ENCODE measurements at places on chromosomes 11 and 22.

GRCh38 chr11:88188251-88188931, 13.1 kb upstream of the RAB38 start:
- DNase-seq: no peak

- no peak for DNase-seq
Observed at GRCh38 chr11:5232176-5232575, 2.1 kb downstream of the HBD start.

DNA sequence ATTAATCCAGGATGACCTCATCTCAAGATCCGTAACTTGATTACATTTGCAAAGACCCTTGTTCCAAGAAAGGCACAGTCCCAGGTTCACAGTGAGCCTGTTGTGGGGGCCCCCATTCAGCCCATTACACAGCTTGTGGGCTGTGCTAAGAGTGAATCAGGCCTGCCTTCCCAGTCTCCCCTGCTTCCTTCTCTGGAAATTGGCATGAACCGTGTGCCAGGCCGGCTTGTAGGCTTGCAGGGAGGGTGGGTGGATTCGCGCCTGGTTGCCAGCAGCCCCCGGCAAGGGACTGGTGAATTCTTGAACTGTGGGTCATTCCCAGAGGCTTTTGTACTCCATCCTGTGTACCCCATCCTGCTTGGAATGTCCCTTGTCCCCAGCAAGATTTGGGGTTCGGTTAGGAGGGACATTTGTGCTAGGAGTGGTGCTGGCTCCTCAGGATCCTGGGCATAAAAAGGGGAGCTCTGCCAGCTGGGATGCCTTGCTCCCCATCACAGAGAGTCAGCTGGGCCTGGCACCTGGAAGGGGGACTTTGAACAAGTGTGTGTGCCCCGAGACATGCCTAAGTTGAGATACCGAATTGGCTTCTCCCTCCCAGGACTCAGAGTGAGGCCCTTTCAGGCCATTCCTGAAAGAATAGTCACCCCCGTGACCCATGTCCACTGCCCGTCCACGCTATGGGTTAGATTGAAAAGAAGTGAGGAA, 818.2 kb downstream of the BRD1 start:
- DNase-seq: no peak

GRCh38 chr11:27095059-27095458, 54.4 kb downstream of the BBOX1 start:
- no peak for DNase-seq

GRCh38 chr22:41305646-41306045, 4.3 kb downstream of the ZC3H7B start:
- no peak for DNase-seq

DNA sequence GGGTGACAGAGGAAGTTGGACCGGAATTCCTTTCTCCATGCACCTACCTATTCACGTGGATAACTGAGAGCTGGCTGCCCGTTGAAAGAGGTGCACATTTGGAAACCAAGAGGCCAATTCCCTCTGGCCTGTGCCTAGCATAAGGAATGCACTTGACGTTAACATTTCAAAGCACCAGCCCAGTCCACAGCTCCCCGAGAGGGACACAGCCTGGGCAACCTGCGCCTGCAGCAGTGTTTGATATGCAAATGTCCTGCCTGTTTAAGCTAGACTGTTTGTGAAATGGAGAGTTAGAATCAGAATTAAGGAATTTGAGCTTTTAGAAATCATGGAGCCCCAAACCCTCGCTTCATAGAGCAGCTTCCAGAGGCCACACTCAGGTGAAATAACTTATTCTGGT, 126.1 kb downstream of the DSCAML1 start:
- DNase-seq: no peak

DNA sequence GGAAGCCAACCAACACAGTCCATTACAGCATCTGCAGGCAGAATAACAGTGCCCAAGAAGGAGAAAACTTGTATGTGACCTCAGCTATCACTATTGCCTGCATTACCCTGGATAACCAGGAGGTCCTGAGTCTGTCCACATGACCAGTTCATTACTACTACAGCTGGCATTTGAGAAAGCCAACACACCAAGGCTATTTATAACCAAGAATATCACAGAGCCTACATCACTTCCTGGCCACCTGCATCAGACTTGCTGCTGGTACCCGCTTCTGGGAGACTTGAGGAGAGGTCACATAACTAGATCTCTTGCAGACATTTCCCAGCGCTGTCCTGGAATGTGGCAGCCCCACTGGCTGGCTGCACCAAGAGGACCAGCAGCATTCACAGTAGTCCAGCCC, 11.1 kb upstream of the OR56B4 start:
- no peak for DNase-seq

GRCh38 chr22:38454353-38455075, 485 bp downstream of the KCNJ4 start:
- DNase-seq: no peak

GRCh38 chr11:116696381-116696941, 76.3 kb downstream of the BUD13 start:
- DNase-seq: no peak

- no peak for DNase-seq
Observed at GRCh38 chr11:111105566-111105965, 140.0 kb upstream of the POU2AF2 start.

DNA sequence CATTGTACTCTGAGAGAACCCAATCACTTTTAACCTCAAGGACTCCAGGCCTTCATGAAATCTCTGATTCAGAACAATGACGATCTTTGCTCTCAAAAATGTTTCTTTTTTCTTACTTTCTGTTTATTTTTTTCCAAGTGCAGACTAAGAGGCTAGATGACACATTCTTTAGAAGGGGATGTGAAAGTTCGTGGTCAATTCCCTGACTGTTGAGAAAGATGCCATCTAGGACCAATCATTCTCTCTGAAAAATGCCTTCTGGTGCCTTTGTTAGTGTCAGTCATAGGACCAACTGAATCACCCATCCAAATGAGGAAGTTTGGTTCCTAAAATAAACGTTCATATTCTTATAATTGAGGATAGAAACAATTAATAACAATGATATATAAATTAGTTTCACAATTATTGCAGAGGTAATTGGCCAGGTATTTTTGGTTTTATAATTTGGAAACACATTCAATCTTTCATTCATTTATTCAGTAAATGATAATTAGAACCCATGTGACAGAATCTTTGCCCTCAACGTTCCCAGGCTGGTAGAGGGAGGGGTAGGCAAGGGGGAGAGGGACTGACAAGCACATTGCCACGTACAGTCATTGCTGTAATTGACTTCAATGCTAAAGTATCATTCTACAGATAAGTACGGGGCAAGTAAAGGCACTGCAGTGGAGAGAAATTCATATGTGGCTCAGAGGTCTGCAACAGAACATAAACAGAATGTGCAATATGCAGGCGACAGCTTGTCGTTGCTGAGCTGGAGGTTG, 333.4 kb upstream of the MPPED2 start:
- DNase-seq: no peak

DNA sequence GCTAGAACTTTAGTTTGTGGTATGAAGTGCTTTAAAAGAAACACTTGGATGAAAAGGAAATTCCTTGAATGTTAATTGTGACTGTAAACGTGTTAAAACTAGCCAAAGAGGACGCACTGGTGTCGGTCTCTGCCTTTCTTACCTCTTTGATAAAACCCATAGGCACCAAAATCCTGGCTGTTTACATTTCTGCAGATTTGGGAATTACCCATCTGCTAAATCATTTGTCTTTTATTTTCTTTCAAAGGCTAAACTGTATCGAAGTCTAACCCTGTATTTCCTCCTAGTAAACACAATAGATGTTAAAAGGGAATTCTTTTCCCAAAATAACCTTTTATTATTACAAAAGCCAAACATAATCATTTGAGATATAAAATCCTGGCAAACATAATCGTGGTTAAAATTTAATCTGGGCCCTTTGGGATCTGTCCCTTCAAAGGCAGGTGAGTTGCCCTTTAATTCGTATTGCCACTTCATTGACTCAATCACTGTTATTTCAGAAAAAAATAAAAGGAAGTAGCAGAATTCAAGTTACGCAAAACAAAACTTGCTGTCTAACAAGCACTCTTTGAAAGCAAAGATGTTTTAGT, 2.4 kb downstream of the RASSF10 start:
- DNase-seq: no peak

DNA sequence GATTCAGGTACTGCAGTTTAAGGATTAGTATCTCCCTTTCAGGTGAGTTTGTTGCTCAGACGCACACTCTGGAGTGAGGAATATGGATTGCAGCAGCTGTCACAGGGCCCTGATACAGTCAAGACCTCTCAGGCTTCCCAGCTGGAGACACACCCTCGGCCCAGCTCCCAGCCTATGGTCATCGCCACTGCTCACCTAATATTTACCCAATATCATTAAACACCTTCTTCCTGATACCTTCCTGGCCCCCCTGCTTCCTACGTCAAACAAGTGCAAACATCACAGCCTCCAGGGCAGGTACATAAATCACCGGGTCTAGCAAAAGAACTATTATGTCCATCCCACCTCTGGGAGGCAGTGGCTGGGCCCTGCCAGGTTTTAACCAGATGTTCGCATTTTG, 213.3 kb downstream of the MN1 start:
- DNase-seq: no peak

- no peak for DNase-seq
Observed at GRCh38 chr11:69357458-69358397, 63.8 kb downstream of the MYEOV start.

DNA sequence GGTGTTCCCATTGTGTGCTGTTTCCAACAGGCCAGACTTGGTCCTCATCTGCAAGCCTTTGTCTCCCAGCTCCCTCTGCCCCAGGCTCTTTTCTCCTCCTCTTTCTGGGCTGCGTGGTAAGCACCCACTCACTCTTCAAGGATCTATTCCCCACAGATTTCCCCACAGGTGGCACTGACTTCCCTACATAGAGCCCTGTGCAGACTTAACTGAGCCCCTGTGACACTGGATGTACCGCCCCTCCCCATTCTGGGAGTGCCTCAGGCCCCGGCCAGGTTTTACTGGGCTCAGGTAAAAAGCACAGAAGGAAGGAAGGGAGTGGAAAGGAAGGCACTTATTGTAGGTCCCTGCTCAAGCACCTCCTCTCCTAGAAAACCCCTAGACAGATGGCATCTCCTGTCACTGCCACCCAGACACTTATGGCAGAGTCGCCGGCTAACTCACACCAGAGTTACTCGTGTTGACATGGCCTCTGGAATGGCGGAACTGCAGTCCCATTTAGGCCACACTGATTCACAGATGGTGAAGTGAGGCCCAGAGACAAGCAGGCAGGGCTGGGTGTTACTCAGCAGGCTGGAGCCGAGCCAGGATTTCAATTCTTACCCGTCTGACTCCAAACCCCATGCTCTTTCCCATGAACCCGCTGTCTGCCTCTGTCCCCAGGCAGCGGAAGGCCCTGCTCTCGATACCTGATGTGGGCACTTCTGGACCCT, 47.2 kb downstream of the LRRC32 start:
- DNase-seq: no peak

DNA sequence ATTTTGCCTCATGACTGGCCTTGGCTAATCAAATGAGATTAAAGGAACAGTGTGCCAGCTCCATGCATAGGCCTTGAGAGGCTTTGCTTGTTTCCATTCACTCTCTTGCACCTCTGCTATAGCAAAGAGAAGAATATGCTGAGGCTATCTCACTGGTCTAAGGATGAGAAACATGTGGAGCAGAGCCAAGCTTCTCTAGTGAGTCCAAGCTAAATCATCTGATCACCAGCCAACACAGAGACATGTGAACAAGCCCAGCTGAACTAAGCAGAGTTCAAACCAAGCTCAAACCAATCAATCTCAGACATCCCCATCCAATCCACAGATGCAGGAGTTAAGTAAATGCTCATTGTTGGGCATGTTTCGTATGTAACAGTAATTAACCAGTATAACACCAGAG, 69.4 kb upstream of the API5 start:
- DNase-seq: no peak

GRCh38 chr11:12248330-12248729, 129.0 kb upstream of the PARVA start:
- no peak for DNase-seq

DNA sequence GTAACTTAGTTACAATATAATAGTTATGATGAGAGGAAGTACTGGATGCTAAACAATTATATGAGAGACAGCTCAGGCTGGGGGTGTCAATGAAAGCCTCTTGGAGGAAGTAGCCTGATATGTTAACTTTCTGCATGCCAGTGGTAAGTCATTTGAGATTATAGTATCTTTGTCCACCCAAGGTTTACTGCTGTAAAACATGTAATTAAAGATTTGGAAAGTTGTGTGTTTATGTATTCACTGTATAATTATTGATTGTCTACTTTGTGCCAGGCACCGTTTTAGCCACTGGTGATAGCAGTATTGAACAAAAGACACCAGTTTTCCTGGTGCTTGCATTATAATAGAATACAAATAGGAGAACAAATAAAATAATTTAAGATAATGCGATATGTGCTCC, 624 bp upstream of the DNAJB7 start:
- DNase-seq: no peak

DNA sequence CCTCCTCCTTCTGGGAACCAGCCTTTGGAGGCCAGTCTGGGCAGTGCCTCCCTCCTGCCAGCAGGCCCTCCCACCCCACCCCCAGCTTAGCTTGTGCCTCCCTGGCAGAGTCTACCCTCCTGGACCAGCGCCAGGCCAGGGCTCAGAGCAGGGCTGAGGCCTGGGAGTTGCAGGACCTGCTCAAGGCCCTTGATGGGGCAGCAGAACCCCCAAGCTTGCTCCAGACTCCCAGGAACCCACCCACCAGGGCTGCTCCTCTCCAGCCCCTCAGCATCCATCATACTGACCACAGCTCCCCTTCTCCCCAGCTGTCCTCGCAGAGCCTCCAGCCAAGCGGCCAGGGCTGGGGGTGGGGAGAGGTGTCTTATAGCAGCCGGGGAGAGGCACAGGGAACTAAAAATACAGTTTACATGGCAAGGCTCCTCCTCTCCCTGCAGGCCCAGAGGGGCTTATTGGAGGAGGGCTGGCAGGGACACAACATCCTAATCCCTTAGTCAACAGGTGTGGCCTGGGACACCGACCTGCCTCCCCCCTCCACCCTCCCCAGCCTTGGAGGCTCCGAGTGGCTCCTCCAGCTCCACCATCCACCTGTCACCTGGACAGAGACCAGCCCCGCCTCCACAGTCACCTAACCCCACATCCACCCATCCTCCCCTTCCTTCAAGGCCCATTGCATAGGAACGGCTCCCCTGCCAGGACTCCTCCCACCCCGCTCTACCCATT, 5.2 kb upstream of the MB start:
- DNase-seq: no peak

DNA sequence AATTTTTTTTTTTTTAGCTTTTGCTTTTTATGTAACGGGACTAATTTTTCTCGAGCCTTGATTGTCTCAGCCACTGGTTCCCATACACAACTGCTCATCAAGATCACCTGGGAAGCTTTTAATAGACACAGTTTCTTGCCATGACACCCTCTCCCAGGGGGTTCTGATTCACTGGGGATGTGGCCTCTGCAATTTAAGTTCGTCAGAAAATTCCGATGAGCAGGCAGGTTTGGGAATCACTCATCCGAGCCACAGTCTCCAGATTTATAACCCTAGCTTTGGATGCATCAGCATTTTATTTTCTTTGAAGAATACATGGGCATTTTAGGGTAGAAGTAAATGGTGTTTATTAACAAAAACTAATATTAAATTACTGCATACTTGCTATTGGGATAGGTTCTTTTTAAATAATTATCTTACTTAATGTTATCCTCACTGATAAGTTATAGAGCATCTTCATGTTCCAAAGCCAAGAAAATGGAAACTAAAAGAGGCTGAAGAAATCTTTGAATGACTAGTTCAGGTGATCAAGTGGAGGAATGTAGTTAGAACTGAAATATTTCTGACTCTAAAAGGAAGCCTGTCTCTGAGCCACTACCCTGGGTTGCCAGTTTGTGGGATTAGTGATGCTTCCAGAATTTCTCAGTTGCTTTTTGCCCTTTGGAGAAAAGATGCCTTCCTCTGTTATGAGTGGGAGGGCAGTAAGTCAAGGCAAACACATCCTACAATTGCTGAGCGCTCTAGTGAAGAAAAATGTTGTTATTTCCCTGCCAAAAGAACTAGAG, 319.0 kb downstream of the DDX10 start:
- DNase-seq: no peak

GRCh38 chr11:48005136-48005535, 24.8 kb downstream of the PTPRJ start:
- DNase-seq: no peak
